RKO (cell line): ENCODE measurements at places on chromosomes 5 and 9.

DNA sequence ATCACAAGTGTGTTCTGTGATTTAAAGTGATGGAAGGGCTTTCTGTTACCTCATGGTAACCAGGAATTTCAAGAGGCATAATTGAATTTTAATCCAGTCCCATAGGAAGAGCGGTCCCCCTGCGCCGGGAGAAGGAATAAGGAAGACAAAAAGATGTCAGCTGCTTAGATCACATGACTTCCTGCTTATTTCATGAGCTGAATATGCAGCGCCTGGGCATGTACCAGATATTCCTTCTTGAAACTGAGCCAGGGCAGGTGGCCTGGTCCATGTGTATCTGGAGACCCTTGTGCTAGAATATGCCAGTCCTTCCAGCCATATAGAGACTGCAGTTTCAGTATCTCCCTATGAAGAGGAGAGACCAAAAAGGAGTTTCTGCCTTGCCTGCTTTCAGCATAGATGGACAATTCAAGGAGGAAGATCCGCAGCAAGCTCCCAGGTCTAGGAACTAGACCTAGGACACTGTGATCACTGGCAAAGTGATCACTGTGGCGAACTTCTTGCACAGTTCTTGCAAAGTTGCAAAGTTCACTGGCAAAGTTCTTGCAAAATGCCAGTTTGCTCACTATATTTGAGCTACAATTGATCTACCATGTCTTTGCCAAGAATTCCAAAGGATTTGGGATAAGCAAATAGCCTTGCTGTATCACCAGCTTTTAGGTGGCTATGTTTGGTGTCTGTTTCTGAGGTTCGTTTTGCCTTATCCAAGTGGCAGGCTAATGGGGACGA, 102.9 kb upstream of the PHYKPL start:
- no peak for DNase-seq

DNA sequence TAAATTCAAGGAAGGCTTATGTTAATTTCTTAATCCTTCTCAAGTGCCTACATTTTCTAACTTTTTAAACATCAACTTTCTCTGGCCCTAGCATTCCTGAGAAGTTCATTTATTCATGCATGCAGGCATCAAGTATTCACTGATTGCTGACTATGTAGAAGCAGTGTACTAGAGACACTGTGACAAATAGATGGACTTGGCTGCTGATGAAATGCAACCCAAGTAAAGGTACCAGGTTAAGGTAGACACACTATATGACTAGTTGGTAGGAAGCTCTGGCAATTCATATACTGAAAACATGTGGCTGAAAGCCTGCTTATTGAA, 66.6 kb downstream of the PRLR start:
- no peak for DNase-seq

DNA sequence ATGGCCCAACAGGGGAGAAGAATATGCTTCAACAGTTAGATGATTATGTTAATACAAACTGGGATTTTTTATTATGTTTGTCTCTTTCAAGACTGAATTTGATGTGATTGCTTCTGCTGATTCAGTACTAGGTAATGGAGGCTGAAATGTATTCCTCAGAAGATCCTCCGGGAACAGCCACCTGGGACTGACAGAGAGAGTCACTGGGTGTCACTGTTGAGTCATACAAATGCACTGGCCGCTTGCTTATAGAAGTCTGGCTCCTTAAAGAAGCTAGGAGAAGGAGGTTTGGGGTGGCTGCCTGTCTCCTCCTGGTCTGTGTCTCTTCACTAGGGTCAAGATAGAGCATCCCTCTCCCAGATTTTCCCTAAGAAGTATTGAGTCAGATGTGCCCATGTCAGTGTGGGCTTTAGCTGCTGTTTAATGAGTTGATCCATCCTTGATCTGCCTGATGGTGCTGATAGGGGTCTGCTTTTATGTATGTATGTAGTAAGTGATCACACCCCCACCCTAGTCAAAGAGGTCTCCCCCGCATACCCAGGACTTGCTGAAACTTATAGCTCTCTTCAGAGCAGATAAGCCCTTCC, 773.4 kb downstream of the BRINP1 start:
- DNase-seq: peak; percentile 80

DNA sequence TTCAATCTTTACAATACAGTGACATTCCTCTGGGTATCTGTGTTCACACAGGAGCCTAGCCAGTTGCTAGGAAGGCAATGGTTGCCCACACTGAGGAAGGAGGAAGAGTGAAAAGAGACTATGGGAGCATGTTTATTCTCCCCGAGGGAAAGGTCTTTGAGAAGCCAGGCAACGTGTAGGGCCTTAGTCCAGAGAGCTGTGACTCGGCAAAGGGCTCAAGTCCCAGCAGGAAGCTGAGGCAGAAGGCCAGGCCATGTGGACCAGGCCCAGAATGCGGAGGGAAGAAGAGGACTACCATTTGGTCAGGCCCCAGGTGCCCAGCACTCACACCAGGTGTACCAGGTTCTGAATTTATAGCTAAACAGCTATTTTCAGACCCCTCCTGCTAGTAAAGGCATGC, 136.6 kb upstream of the DMAC1 start:
- DNase-seq: no peak

DNA sequence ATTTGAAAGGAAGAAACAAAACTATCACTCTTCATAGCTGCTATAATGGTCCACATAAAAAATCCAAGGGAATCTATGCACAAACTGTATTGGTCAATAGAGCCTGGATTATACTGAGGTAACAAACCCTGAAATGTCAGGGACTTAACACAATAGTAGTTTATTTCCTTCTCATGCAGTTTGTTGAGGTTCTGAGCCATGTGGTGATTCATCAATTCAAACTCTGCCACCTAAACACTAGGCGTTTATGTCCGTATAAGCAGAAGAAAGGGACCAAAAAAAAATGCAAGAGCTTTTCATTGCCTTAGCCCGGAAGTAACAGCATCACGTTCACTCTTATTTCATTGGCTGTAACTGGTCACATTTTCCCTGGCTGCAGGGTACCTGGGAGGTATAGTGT, 464.7 kb downstream of the ZSWIM6 start:
- no peak for DNase-seq

DNA sequence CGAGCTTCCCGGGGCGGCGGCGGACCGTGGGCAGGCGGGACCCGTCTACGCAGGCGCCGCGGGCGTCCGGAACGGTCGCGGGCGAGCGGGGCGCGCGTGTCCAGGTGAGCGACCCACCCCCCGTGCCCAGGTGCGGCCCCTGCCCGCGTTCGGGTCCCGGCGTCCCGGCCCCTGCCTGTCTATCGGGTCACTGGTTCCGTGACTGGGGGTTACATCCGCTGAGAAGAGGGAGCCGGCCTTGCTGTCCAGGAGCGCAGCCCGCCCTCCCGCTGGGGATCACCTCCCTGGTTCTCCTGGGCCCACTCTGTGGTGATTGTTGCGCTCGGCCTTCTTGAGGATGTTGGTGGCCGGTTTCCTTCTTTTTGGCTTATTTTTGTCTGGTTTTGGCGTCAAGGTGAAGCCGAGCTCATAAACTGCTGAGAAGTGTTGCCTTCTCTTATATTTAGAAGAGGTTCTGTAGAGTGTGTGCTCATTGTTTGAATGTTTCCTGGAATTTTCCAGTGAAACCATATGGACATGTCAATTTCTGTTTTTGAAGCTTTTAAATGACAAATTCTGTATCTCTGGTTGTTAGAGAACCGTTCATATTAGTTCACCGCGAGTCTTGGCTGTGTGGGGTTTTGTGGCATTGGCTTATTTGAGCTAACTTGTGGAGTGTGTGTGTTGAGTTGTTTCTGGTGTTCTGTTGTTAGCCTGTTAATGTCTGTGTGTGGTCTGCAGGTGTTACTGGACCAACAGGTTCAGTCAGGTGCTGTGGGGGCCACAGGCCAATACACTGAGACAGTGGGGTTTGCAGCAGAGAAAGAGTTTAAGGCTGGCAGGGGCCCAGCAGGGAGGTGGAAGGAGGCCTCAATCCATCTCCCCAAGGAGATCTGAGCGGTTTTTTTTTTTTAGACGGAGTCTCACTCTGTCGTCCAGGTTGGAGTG, 621 bp downstream of the CEP72 start:
- DNase-seq: peak; percentile 47

DNA sequence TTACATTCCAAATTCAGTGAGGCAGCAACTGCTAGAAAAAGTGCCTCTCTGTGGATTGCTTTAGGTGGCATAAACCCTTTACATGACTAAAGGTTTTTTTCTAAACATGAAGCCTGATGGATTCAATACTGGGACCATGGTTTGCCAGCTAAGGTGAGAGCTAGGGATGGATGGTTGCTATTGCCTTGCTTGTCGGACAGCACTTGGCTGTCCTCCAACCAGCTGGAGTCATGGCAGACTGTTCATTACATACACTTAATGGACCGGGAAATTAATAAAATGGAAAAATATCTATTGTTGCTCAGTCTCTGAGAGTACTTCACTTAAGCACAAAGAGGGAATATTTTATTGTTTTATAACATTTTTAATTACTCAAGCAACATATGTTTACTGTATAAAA, 116.9 kb upstream of the TRPC7 start:
- no peak for DNase-seq

GRCh38 chr5:66639037-66639436, 42.8 kb downstream of the MAST4 start:
- DNase-seq: no peak

DNA sequence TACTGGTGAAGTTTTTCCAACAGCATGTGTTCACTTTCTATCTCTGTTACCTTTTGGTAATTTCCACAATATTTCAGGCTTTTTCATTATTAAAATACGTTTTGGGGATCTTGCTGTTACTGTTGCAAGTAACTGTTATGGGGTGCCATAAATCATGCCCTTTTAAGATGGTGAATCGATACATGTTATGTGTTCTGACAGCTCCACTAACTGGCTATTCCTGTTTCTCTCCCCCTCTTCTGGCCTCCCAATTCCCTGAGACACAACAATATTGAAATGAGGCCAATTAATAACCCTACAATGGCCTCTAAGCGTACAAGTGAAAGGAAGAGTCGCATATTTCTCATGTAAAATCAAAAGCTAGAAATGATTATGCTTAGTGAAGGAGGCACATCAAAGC, 13.1 kb upstream of the MSH3 start:
- no peak for DNase-seq

DNA sequence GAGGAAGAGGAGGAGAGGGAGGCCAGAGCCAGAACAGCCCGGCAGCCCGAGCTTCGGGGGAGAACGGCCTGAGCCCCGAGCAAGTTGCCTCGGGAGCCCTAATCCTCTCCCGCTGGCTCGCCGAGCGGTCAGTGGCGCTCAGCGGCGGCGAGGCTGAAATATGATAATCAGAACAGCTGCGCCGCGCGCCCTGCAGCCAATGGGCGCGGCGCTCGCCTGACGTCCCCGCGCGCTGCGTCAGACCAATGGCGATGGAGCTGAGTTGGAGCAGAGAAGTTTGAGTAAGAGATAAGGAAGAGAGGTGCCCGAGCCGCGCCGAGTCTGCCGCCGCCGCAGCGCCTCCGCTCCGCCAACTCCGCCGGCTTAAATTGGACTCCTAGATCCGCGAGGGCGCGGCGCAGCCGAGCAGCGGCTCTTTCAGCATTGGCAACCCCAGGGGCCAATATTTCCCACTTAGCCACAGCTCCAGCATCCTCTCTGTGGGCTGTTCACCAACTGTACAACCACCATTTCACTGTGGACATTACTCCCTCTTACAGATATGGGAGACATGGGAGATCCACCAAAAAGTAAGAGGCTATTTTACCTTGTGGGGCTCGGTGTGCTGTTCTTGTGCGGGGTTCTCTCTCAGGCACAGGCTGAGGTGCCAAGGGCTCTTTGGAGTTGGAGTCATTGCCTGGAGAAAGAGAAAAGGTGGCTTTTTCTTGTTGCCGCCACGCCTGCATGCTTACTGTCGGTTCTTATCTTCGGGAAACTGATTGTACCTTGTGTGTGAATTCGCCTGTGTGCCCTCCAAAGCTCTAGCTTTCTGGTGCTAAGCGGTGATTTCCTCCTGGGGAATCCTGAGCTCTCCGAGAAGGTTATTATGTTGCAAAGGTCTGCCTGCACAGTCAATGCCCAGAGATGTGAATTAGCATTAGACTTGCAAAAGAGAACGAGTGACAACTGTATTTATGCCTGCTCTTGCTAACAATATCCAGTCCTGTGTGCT, at the start of gene ISL1:
TSS of gene ISL1 (plus strand) at position 318 of the 991 bp plus-strand sequence. CDS start at position 542, 224 bp downstream.
- DNase-seq: peak; percentile 92

- peak; percentile 78 for DNase-seq
These were observed 54.7 kb downstream of the ANXA2R start for GRCh38 chr5:42985129-42986037.

DNA sequence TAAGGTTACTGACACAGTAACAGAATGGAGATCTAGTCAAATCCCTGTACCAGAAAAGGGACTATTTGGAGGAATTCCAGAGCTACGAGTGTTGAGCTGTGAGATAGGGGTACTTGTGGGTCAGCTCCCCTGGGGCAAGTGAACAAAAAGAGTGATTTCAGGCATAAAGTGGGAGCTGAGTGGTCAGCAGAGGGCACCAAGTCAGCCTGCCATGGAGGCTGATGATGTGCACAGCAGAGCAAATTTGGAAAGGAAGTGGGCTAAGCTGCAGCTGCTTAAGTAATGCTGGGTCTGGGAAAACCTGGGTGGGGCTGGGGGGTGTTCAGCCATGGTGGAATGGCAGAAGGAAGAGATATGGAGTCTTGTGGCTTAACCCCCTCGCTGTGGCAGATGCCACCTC, 327.9 kb downstream of the NTRK2 start:
- DNase-seq: no peak

DNA sequence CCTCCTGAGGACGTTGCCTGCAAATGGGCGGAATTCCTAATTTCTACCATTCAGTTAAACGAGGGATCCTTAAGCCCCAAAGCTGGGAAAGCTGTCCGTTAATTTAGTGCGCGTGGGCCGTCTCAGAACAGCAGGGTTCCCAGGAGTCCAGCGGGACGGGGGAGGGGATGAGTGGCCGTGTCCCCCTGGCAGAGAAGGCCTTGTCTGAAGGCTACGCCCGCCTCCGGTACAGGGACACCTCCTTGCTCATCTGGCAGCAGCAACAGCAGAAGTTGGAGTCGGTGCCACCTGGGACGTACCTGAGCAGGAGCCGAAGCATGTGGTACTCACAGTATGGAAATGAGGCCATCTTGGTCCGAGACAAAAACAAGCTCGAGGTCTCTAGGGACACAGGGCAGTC, 1.3 kb downstream of the BRD3OS start:
- no peak for DNase-seq

GRCh38 chr9:126581893-126582292, 31.8 kb upstream of the LMX1B start:
- no peak for DNase-seq

DNA sequence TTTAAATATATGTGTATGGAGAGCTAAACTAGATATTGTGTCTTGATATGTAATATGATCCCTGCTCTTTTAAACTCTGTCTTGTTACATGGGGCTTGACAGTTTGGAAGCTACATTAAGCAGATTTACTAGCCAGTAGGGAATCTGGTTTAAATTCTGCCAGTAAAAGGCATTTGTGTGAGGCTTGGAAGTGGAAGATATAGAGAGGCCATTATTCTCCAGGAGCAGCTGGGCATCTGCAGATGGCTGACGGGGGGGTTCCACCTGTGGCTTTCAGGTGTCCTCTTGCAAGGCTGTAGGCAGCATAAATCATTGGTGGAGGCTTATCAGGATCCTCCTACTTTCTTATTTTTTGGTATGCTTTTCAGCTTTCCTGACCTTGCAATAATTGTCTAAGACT, 179.1 kb upstream of the FBXL7 start:
- no peak for DNase-seq

- no peak for DNase-seq
These were observed 297.8 kb downstream of the EPB41L4A start for GRCh38 chr5:112121258-112121657.

- no peak for DNase-seq
These were observed 68.9 kb upstream of the SH3PXD2B start for GRCh38 chr5:172523146-172523745.
